Jurkat, Clone E6-1 (cell line): ENCODE measurements at places on chromosomes 12 and 14.

DNA sequence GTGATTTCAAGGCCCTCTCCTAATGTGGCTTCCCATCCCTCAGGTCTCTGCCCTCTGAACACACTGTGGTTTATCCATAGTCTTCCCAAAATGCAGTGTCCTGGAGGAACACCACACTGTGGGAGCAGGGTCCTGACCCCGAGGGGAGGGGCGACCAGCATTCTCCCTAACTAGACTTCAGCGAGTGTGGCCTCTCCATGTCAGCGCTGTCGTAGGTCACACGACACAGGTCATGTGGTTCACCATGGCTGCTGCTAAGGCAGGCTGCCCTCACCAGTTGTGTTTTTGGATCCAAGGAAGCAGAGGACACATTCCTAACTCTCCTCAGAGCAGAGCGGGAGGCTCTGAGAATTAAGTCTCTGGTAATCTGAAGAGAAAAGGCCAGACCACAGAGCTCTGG is 50.5 kb downstream of the SSH1 start:
- DNase-seq: no peak

DNA sequence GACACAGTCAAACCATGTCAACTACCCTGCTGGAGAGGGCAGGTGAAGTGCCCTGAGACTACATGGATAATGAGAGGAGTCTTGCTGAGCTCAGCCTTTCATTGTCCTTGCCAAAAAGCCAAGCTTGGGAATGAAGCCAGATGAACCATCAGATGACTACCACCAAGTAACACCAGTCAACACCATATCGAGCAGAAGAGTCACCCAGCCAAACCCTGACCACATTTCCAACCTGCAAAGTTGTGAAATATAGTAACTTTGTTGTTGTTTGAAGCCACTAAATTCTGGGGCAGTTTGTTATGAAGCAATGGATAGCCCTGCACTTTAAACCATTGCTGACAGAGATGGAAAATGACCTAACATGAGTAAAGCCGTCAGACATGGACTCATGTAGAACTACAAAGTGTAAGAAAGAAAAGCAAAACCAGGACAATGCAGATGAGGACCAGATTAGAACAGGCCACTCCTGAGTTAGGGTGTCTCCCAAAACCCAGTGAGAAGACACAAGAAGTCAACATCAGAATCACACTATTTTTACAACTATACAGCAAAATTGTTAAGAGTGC is 12.5 kb upstream of the CRADD start:
- DNase-seq: no peak

- no peak for DNase-seq
These were observed 6.0 kb upstream of the ASB2 start for GRCh38 chr14:93982230-93983007.

DNA sequence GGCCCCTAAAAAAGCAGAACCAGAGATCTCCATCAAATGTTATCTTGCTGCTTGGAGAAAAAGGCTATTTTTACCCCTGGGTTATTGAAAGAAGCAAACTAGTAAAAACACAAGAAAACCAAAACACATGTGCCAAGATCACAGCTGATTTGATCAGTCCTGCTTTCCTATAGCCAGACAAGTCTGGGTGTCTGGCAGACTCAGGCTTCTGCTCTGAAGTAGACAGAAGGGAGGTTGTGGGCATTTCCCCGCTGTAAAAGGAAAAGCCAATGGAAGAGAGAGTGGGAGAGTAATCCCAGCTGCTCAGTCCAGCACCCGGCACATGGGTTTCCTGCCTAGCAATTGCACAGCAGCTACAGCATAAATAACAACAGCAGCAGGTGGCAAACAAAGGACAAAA is 177.9 kb downstream of the PHLDA1 start:
- no peak for DNase-seq

- no peak for DNase-seq
These were observed 302.4 kb upstream of the KITLG start for GRCh38 chr12:88882662-88883061.

- no peak for DNase-seq
These were observed 845 bp downstream of the L3HYPDH start for GRCh38 chr14:59483363-59483762.

GRCh38 chr12:93113317-93114006 is 184.4 kb upstream of the EEA1 start:
- DNase-seq: no peak

- DNase-seq: no peak
These were observed 27.9 kb downstream of the ACTN1 start for GRCh38 chr14:68951035-68951797.

DNA sequence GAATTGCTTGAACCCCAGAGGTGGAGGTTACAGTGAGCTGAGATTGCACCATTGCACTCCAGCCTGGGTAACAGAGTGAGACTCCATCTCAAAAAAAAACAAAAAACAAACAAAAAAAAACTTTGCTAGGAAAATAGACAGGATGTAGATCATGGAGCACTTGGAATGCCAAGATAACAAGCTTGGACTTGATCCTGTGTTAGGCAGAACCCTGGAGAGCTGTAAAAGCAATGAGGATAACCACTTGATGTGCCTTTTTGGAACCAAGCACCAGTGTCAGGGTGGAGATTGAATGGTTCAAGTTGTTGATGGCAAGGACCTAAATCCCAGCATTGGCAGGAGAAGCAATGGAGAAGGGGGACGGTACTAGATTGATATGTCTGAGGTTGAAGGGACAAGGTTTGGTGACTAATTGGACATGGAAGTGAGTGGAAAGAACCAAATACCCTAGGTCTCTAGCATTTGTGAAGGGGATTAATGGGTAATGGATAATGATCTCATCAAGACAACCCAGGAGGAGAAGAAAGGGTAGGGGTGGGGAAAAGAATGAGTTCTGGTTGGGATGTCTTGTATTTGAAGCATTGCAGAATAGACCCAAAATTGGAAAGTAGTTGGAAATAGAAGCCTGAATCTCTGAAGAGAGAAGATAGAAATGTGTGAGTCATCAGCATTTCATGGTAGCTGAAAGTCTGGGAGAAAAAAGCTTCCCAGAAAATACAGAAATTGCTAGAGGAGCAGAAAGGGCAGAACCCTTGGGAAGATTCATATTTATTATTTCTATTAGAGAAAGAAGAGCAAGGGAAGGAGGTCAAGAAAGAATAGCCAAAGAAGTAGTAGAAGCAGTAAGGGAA is 176.7 kb downstream of the NUAK1 start:
- DNase-seq: no peak

GRCh38 chr12:2641207-2641606 is 153.6 kb upstream of the FKBP4 start:
- no peak for DNase-seq

GRCh38 chr14:87158283-87158682 is 834.7 kb downstream of the GALC start:
- DNase-seq: no peak

- no peak for DNase-seq
These were observed 170.1 kb upstream of the FRMD6 start for GRCh38 chr14:51481643-51482042.

DNA sequence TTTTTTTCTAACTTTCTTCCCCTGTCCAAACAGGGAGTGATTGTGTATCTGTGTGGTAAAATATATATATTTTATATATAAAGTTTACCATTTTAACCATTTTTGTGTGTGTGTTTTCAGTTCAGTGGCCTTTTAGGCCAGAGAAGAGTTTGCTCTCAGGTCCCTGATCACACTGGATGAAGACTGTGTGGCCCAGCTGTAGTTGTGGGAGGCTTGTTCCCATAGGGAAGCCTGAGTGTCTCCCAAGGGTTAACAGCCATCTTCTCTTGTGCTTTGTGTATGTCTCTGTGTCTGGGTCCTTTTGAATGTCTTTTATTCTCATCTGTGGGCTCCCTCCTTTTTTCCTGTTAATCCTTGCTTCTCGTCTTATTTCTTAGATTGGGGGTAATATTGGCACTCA is 23.4 kb downstream of the CGRRF1 start:
- DNase-seq: no peak

DNA sequence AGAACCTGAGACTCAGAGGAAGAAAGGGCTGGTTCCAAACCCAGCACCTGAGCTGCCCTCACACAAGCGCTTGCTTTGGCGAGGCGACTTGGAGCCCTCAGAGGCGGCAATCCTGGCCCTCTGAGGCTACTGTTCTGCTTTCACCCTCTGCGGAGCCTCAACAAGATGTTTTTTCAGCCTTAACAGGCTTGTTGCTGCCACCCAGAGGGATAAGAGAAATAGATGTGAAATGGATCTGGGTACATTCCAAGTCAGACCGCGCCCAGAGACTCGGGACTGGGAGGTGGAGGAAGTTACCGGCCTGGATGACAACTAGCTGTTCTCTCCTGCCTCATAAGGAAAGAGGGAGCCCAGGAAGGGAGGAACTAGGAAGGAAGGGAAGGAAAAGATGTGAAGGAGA is 89.6 kb downstream of the TTC7B start:
- no peak for DNase-seq

- no peak for DNase-seq
These were observed 94.0 kb upstream of the PLEKHA5 start for GRCh38 chr12:19035536-19035935.

- DNase-seq: no peak
These were observed 119.3 kb downstream of the NTN4 start for GRCh38 chr12:95671265-95671664.

DNA sequence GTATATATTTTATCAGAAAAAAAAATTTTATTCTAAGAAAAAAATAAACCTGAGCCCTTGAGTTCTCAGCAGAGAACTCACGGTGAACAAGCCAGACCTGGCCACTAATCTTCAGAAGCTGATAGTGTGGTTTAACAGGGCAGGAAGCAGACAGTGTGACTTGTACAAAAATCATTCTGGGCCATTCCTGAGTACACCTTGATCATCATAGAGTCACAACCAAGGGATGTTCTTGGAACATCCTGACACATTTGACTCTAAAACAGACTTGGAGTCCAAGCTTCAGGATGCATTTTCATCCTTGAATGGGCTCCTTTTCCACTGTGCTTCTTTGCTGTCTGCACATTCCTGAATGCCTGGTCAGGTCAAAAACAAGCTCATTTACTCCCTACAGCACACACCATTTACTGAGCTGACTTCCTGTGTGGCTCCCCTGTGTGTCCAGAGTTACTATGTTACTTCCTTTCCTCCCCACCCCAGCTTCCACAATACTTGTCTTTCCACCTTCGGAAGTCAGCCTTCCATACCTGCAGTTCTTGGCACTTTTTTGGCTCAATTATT is 112.0 kb downstream of the ANO6 start:
- DNase-seq: peak; percentile 7

GRCh38 chr12:103572312-103573045 is 14.6 kb upstream of the STAB2 start:
- no peak for DNase-seq

GRCh38 chr12:100718187-100718586 is 76.4 kb upstream of the ANO4 start:
- no peak for DNase-seq

- DNase-seq: no peak
These were observed 147.8 kb upstream of the TMCC3 start for GRCh38 chr12:94798113-94798512.

DNA sequence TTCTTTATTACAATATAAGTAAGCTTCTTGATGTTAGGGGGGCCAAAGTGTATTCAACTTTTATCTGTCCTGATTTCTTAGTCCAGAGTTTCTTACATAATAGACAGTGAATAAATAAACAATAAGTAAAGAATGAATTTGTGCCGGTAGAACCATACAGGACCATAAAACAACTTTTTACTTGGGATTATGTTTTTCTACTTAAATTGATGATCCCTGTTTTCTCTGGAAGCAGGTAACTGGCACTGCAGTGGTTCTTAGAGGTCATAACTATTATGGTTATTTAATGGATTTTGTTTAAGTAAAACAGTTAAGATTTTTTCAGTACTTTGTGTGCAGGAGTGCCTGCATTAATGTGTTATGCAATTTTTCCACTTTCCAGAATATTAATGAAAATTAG is 10.5 kb downstream of the CAND1 start:
- no peak for DNase-seq

- no peak for DNase-seq
These were observed 463.4 kb upstream of the TMEM132C start for GRCh38 chr12:127803545-127803944.

DNA sequence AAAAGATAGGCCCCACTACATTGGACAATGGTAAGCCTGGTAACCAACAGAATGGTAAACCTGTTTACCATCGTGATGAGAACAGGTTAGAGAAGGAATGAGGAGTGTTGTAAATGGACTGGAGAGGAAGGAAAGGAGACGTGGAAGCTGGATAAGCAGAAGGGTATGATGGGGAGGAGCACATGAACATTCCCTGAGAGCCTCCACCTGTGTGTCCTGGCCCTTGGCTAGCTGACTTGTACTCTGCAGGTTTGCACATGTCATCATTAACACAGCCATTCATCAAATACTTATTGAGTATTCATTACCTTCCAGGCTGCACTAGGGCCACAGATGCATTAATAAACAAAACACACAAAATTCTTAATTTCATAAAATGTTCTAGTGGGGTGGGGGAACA is 4.3 kb upstream of the IL26 start:
- DNase-seq: no peak

- no peak for DNase-seq
These were observed 7.8 kb upstream of the COL2A1 start for GRCh38 chr12:48012070-48012469.

DNA sequence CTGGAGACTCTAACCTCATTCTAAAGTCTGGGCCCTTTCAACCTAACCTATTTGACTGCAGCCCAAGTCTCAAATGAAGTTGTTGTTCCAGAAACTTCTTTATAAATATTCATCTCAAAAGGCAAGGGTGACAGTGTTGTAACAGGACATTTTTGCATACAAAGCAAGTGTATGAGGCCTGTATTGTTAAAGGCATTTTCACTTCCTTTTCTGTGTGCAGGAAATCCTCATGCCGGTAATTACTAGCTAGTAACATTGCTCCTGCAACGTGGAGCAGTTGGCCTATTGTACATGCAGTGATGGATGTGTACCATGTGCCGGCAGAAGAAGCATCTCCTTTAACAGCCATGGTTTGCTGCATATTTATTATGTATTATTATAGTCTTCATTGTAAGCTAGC is 156.5 kb upstream of the RMST start:
- no peak for DNase-seq

GRCh38 chr12:117980616-117981015 is 11.8 kb upstream of the KSR2 start:
- DNase-seq: no peak

DNA sequence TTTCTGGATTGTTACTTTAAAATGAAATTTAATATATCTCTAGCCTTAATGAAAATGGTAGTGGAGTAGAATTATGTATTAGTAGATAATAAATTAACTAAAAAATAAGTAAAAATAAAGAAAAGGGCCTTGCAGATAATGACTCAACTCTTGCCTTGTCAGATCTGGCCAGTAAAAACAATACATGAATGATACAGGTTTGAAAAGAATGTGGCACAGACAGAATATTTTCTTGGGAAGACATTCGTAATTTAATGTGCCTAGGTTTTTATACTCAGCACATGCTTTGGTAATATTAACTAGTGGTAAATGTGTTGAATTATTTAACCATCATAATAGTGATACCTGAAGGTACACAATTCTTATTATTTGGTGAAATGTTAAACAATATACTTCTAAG is 28.3 kb downstream of the ATF7IP start:
- no peak for DNase-seq
